GM20000 (cell line): ENCODE measurements at places on chromosomes 12 and 14.

DNA sequence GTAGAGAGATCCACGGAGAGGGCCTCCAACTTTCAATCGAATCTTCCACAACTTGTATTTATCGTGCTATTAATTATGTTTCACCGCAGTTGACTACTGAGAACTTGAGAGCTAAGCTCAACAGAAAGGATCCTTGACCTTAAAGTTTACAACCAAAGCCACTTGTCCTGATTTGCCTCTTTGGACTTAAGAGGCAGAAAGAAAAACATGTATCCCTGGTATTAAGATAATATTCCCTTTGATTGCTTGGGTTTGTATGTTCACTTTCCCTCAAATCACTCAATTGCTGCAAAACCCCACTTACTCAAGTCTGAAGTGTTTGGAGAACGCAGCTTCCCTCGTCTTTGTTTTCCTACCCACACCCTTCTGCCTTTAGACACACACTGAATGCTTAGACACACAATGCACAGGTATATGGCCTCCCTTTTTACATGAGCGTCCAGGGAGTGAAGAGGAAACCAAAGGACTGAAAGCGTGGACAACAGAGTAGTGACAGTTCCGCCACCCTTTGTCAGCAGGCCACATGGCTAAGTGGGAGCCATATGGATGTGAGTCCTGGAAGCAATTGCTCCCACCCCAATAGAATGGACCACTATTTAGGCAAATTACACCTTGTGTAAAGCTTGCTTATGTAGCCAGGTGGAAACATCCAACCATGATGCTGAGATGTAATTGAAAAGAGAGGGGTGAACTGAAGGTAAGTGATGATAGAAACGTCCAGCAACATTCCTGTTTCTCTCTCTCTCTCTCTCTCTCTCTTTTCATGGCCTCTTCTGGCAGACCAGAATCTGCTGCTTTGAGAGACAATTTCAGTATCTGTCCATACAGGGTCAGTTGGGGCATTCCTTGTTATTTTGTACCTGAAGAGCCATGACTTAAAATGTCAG, 1.4 kb upstream of the PKP2 start:
- DNase-seq: no peak

GRCh38 chr12:4133636-4134447, 139.7 kb upstream of the CCND2 start:
- no peak for DNase-seq

- no peak for DNase-seq
Observed at GRCh38 chr14:104290756-104291122, 152.4 kb downstream of the KIF26A start.

DNA sequence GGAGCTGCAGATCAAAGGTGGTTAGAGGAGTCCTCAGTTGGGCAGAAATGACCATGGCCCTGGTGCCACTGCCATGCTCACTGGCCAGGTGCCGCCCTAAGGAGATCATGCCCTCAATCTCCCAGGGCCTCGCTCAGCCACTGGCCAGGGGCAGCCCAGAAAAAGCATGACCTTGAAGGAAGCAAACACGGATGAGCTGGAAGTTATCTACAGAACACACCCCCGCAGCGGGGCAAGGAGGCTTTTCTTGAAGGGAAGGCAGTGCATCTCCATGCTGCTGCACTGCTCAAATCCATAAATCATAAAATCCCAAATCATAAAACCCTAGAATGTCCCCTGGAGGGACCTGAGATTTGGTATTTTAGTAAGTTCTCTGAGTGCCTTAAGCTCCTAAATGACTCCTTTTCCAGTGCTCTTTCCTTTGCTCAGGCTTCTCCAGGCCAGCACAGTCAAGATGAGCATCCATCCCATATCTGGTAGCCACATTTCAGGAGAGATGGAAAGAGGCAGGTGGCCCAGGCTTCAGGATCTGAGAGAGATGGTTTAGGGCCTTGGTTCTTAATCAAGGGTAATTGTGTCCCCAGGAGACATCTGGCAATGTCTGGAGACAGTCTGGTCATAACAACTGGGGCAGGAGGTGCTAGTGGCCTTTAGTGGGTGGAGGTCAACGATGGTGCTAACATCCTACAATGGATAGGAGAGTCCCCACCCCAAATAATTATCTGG, 217.3 kb downstream of the RBM19 start:
- DNase-seq: no peak
